ENCODE measurements at places on chromosomes 2 and 18. TPM values are rescaled to one million over a fixed set of nuclear protein-coding genes. Genes with fewer than 3 reads are reported as not detected.

The FRZB gene
- total RNA-seq: not detected

DNA sequence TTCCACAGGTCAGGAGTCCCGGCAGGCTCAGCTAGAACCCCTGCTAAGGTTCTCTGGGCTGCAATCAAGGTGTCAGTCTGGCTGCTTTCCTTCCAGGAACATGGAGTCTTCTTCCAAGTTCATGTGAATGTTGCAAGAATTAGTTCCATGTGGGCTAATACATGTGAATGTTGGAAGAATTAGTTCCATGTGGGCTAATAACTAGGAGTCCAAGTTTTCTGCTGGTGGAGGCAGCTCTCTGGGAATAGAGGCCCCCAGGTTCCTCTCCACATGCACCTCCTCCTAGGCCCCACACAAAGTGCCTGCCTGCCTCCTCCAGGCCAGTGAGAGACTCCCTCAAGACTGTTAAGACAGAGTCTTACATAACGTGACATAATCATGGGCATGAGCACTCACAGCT, 140.8 kb upstream of the SLC35G4 start:
- DNase-seq: no peak
- no peak overlapping the region for H3K27ac ChIP-seq
- no peak overlapping the region for H3K4me3 ChIP-seq
- peaks cover 3% of the 10 kb centered on the region for H3K27me3 ChIP-seq

GRCh38 chr18:49476664-49477411, 10.2 kb downstream of the C18orf32 start:
- peaks cover 10% of the 10 kb centered on the region for H3K4me1 ChIP-seq
- peak overlapping the region; percentile 61 for H3K27ac ChIP-seq
- peaks cover 14% of the 10 kb centered on the region for H3K36me3 ChIP-seq
- DNase-seq: no peak
- H3K4me3 ChIP-seq: peak overlapping the region; percentile 40

- no peak overlapping the region for H3K4me3 ChIP-seq
- no peaks in the 10 kb centered on the region for H3K27me3 ChIP-seq
- no peaks in the 10 kb centered on the region for H3K36me3 ChIP-seq
- H3K4me1 ChIP-seq: no peaks in the 10 kb centered on the region
- no peak for DNase-seq
Observed at GRCh38 chr2:18399601-18400000, 160.9 kb downstream of the RDH14 start.

DNA sequence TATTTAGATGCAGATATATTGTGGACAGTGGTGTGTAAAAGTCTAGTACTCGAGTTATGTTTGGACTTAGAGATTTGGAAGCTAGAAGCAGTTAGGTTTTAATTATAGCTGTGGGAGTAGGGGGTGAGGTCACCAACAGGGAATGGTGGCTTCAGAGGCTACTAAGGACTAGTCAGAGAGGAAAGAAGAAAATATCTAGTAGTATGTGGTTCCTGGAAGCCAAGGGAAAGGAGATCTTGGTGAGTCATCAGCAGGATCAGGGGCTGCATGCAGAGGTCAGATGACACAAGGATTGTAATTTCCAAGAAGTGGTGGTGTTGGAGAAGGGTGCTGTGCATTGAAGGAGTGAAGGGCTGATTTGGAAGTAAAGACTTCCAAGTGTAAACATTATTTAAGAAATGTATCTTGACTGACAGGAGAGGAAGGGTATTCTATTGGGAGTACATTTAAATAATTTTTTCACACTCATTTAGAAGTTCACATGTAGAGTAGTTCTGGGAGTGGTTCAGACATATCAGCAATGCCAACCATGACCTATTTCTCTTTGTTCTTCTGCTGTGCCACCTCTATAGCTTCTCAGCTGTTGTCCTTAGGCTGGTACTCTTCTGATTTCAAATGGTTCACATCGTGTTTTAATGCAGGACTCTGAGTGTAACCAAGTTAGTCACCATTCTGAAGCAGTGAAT, 59.1 kb downstream of the ACSL3 start:
- no peaks in the 10 kb centered on the region for H3K27me3 ChIP-seq
- peaks cover 11% of the 10 kb centered on the region for H3K36me3 ChIP-seq
- no peak overlapping the region for H3K4me3 ChIP-seq
- no peak for DNase-seq

DNA sequence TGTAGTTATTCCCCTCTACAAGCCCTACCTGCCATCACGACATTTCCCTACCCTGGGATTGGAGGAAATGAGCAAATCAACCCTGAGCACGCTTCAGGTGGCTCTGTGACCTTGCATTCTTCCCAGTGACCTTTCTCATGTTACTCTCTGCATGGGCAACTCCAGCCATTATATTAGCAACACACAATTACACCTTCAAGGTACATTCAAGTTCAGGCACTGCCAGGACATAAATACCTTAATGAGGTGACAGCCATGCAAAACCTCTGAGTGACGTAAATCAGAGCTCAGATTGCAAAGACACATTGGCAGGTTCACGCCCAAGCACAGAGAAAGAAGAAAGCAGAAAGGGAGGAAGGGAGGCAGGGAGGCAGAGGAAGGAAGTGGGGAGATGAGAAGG, 68.7 kb upstream of the ALK start:
- H3K36me3 ChIP-seq: no peaks in the 10 kb centered on the region
- no peak overlapping the region for H3K4me3 ChIP-seq
- no peak for DNase-seq
- H3K4me1 ChIP-seq: no peaks in the 10 kb centered on the region
- peaks cover 7% of the 10 kb centered on the region for H3K27me3 ChIP-seq
- H3K27ac ChIP-seq: no peak overlapping the region

DNA sequence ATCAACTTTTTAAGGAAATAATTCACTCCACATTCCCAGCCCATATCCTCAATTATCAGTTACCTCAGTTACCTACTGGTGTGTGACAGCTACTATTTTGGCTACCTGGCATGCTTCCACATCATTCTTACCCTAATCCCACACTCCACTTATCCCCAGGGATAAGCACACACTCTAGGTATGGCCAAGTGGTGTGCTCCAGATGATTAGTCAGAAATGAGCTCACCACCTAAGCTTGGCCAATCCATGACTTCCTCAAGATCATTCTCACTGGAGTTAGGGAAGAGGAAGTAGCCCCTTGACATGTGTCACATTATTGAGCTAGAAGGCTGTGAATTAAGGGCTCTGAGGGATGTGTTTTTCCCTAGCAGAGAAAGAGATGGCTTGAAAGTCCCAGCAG, 20.9 kb upstream of the SMAD4 start:
- H3K27me3 ChIP-seq: no peaks in the 10 kb centered on the region
- H3K4me1 ChIP-seq: no peaks in the 10 kb centered on the region
- no peak for DNase-seq
- no peak overlapping the region for H3K4me3 ChIP-seq

Data from natural killer cell treated with Interleukin-12 subunit alpha and Interleukin-12 subunit beta and Interleukin-15 and Interleukin-18, amount 100 ng/mL, for 72 hours (primary cell).